Esophagus muscularis mucosa (tissue), 4 donors: ENCODE measurements at places on chromosomes 1 and 21. TPM values are rescaled to one million over a fixed set of nuclear protein-coding genes. Genes with fewer than 3 reads are reported as not detected.

The KIF26B gene
- 1.7 TPM for total RNA-seq

The FCGR3B gene
- total RNA-seq, result 5.0 TPM

The CD55 gene
- 58.3 TPM for total RNA-seq

The CFHR3 gene
- total RNA-seq, result not detected

GRCh38 chr1:183968386-183968785, 69.1 kb downstream of the COLGALT2 start:
- DNase-seq, result no peak

DNA sequence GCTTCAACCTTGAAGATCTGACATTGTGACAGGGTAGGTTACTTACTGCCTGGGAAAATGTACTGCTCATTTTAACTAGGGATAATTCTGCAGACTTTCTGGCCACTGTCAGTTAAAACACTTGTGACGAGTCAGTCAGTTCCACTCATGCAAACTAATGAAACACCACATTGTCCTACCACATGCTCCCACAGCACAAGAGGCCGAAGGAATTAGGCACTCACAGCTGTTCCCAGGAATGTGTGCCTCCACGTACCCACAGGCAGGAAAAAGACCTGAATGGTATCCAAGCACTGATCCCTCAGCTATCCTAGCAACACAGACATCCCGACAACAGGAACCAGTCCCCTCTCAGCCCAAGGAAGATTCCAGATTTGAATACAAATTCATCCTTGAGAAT, 12.3 kb downstream of the BCAR3 start:
- no peak for DNase-seq

DNA sequence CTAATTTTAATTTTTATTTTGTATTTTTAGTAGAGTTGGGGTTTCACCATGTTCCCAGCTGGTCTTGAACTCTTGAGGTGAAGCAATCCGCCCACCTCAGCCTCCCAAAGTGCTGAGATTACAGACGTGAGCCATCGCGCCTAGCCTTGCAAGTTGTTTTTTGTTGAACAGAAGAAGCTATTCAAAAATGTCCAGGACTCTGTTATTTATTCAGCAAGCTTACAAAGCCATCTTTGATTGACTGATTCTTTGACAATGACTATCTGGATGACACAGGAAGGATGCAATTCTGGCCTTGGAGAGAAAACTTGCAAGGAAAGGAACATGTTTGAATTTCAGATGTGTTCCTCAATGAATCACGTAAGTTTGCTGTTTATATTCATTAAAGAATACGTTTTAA, 63.5 kb downstream of the MAP3K7CL start:
- no peak for DNase-seq

DNA sequence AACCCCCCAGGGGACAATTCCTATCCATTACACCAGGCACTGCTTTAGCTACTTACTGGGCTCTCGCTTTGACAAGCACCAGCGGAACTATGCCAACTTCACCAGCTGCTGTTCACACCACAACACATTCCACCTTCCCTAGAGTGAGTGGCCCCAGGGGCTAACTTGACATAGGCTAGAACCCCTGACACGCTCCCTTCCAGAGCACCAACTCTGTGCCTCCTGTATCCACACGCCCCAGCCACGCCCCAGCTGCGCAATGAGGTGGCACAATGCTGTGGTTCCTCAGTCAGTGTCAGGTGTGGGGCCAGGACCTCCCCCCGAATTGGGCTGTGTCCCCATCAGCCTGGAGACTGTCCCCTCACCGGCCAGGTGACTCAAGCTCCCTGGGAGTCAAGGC, 11.7 kb upstream of the FGR start:
- no peak for DNase-seq

DNA sequence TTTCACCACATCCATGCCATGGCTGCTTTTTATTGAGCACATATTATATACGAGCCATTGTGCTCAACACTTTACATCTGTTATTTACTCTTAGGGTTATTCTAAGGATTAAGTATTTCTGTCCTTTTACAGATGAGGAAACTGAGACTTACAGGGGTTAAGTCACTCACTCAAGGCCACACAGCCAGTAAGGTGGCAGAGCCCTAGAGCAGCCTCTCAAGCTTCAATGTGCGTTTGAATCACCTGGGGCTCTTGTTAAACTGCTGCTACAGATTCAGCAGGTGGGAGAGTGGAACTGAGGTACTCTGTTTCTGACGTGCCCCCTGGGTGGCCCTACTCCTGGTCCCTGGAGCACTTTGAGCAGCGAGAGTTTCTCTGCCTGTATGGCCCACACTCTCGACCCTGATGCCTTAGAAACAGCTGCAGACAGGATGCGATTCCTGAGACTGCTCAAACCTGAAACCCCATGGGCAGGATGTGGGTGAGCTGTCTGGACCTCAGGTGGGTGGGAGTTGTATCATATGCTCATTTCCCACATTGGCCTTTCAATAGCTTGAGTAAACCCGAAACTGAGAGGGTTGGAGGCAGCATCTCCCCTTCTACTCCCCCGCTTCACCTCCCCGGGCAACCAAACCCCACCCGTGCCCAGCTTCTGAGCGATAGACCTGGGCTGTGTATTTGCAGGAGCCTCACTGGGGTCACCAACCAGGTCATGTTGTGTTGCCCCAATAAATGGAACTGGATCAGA, 59.3 kb downstream of the MAN1C1 start:
- DNase-seq, result no peak
